ENCODE measurements at places on chromosomes 6 and 20.

DNA sequence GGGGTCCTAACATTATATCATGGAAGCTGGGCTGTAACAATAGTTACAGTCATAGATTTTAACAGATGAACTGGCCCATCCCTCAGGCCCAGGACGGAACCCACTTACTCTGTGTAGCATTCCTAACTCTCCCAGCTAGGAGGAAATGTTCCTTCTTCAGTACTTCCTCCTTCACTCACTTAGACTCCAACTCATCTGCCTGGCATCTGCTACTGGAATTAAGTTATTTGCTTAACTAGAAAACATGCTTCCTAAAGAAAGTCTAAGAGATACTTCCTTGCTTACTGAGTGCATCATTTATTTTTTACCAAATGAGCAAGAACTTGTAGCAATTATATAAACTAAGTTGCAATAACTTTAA is 20.5 kb downstream of the GCLC start:
- DNase-seq: no peak

- no peak for DNase-seq
Observed at GRCh38 chr6:97865612-97866011, 582.6 kb upstream of the MMS22L start.

- DNase-seq: no peak
Observed at GRCh38 chr6:35073211-35073610, 67.9 kb downstream of the TCP11 start.

GRCh38 chr6:12344961-12345693 is 55.0 kb downstream of the EDN1 start:
- no peak for DNase-seq

DNA sequence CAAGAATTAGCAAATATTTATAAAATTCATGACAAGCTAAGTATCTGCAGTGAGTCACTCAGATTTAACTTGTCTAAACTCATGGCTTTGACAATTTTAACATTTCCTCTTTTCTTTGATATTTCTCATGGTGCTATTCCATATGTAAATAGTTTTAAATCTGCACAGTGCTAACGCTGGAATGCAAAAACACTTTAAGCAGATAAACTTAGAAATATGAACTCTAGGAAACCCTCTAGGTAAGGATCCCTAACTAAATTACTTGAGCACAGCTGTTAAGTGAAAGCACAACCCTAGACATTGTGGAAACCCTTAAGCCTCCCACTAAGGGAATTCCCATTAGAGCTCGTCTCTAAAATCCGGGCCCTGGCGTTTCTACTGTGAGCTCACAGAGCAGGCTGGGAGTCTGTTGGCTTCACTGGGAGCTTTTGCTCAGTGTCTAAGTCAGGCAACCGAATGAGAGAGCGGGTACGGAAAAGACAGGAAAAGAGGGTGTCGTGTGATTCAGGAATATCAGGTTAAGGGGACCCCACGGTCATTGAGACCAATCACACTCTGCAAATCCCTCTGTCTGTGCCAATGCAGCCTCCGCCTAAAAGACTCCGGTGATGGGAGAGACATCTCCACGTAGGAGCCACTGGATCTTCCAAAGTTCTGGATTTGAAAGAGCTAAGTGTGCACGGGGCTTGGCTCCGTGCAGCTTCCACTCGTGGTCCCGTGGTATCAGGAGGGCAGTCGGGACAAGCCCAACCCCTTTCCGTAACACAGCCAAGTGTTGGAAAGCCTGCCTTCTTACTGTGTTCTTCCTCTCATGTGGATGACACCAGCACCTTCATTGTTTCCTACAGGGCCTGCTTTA is 112.3 kb upstream of the RPS6KA2 start:
- no peak for DNase-seq
